ENCODE measurements at places on chromosomes 5 and 9.

DNA sequence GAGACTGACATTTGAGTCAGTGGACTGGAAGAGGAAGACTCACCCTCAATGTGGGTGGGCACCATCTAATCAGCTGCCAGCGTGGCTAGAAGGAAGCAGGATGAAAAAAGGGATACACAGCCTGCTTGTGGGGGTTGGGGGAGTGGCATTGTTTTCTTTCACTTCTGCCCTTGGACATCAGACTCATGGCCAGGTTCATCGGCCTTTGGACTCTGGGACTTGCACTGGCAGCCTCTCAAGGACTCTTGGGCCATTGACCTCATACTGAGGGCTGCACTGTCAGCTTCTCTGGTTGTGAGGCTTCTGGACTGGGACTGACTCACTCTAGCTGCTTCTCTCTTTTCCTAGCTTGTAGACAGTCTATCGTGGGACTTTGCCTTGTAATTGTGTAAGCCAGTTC lies 374.9 kb downstream of the TLE1 start:
- no peak for DNase-seq

GRCh38 chr5:84292788-84293653 lies 91.7 kb downstream of the EDIL3 start:
- no peak for DNase-seq

DNA sequence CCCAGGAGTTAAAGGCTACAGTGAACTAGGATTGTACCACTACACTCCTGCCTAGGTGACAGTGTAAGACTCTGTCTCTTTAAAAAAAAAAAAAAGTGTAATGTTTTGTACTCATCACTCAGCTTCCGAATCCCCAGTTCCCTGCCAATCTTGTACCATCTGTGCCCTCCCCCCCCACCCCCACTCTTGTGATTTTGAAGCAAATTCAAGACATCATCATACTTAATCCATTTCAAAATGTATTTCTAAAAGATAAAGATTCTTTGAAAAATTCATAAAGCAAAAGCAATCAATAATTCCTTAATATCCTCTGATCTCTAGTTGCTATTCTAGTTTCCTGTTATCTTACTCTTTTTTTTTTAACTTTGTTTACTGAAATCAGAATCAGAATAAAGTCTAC lies 34.9 kb upstream of the HMCN2 start:
- no peak for DNase-seq

- no peak for DNase-seq
Observed at GRCh38 chr5:32462618-32463017, 18.1 kb upstream of the ZFR start.

DNA sequence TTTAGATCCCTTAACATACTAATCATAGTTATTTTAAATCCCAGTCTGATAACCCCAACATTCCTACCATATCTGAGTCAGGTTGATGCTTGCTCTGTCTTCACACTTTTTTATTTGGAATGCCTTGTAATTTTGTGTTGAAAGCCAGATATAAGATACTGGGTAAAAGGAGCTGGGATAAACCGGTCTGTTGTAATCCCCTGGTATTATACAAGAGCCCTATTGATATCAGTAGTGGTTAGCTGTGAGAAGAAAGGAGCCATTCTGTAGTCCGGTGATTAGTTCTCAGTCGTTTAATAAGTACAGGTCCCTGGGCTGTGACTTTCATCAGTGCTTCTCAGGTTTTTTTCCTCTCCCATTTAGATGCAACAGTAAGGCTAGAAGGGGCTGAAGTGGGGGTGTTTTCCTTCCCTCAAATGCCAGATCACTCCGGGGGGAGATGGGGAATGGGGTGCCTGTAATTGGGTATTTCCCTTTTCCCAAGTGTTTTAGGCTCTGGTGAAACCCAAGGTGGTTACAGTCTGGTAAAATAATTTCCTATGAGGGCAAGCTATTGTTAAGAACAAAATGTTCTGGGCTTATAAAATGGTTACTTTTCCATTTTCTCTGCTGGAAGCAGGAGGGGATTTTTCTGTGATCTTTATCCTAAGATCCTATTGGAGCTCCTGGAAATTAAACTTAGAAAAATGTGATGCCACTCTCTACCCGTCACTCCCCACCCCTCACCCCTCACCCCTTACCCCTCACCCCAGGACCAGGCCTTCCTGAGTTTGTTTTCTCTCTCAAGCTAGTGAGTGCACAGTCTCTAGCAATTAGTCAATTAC lies 72.7 kb downstream of the KCNN2 start:
- no peak for DNase-seq

DNA sequence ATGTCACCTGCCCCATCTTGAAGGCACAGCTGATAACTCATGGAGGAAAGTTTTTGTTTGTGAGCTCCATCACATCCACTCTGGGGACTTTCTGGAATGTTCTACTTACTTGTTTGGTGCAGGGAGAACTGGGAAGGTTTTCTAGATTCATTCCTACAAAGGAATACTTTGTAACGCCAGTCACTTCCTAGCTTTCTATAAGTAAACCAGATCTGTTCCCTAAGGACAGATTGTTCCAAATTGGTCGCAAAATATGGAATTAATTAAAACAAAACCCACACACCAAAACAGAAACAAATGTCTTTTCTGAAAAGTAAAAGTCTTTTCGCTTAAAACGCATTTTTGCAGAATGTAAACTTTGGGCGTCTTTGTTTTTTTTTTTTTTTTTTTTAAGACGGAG lies 167.6 kb downstream of the PDZD2 start:
- DNase-seq, result no peak

DNA sequence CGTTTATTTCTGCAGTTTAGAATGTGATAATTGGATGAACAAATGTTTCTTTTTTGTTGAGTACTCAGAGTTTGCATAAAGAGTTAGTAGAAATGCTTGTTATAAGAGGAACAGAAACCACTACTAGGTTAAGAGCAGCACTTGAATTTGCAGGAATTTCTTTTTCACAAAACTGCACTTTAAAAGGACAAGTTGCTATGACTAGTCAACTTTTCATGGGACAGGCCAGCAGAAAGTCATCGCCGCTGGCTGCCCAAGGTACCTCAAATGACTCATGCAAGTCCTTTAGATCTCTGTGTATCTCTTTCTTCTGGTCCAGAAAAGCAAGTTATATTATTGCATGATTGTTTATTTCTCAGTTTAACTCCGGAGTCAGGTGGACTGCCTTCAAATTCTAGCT lies 97.3 kb upstream of the HMHB1 start:
- DNase-seq, result no peak

GRCh38 chr9:9612270-9612669 lies 1000.5 kb downstream of the PTPRD start:
- no peak for DNase-seq

DNA sequence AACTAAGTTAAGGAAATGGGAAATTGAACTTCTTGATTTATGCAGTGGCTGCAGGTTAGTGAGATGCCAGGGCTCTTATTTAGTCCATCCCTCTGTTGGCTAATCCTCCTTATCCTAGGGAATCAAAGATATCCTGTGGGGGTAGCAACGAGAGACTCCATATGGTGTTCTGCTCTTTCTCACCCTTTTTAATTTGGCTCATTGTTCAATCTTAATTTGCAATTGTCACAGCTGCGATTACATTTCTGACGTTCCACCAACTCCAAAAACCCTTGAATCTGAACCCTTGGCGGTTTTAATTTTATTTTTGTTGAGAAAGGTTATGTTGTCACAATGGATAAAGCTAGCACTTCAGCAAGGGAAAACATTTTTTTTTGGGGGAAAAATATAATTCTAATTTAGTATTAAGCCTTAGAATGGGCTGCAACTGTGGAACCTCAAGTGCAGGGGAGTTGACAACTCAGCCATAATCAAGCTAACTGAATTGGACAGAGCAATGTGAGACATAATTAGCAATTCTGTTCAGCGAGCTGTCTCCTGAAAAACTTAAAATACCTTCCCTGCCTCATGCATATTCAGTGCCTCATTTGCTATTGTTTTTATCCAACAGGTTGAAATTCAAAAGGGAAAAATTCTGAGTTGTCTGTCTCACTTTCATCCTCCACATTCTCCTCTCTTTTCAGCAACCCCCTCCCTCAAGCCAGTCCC lies 91.3 kb downstream of the MAT2B start:
- no peak for DNase-seq

GRCh38 chr5:45847877-45848276 lies 151.7 kb upstream of the HCN1 start:
- no peak for DNase-seq

Measured in retina (tissue), 1 donor.